ENCODE measurements at places on chromosomes 1 and 21.

- no peak for DNase-seq
These were observed 5.5 kb downstream of the LAPTM5 start for GRCh38 chr1:30751830-30752650.

- DNase-seq: no peak
These were observed 280.1 kb downstream of the PTPRC start for GRCh38 chr1:198918920-198919319.

DNA sequence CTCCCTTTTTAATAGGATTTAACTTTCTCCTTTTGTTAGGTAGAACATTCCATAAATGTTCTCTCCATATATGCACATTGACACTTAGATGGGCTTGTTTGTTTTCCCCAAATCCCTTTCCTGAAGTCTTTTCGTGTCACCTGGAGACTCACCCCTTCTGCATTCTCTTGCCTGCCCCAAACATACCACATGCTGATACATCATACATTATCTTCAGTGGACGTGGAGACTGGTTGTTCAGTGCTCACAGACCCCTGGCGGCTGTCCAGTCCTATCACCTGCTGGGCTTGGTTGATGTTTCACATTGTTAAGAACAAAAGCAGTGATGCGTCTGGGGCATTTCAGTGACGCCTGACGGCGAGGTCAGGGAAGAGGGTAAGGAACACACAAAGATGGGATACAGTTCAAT, 22.2 kb downstream of the FMOD start:
- no peak for DNase-seq

DNA sequence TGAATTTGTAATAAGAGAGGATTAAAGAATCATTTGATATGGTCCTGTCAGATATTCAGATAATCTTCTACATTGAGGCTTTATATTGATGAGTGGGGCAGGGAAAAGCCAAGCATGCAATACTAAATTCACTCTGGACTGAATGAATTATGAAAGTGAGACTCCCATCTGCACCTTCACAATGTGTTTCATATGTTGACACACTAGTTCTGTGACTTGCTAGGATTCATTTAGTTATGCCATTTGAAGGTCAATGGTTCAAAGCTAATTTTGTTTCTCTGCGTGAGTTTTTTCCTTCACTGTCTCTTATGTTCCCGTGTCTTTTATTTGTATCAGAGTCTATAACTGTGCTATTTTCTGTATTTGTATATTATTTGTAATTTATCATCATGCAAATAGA, 1332.5 kb downstream of the KCNT2 start:
- DNase-seq: no peak

- no peak for DNase-seq
These were observed 18.5 kb downstream of the SLC16A1 start for GRCh38 chr1:112937495-112937894.

DNA sequence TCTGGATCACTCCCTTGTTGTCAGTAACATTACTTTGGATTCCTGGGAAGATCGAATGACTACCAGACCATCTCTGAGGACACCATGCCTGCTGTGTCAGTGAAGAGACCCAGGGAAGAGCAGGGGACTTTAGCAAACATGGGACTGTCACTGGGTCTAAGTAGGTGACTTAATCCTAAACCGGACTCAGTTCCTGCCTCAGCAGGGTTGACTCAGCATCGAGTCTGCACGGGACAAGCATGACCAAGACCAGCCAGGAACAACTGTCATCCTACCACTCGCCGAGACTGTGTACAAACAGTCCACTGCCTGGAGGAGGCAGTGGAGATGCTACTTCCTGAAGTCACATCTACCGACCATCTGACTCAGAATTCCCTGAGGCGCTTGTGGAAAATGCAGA, 53.2 kb upstream of the RAB4A start:
- no peak for DNase-seq

GRCh38 chr1:48697066-48697707, 79.5 kb downstream of the BEND5 start:
- DNase-seq: peak; percentile 19

DNA sequence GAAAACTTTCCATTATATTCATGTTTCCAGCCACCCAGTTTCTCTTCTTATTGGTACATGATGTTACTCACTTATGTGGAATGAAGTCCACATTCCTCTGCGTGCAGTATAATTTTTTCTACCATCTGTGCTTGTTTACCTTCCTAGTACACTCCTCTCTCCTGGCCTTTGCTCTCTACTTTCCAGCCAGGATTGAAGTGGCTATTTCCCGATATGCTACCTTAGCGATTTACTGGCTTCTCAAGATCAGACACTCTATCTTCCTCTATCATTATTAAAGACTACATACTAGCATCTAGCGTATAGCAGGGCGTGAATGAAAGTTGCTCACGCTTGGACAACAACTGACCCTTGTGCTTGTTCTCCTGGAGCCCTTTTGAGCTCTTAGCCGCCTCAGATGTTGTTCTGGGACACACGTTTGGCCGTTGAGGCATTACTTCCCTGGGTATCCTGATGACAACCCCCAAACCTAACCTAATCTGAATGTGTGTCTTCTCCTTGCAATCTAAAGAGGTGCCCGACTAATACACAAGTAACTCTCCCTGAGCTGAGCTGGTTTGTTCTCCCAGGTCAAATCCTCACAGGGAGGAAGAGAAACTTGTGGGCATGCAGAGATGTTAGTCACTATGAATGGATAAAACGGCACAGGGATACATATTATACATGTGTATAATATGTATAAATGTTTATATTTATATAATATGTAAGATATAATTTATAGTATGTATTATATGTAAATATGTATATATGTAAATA, 13.4 kb upstream of the MTARC2 start:
- DNase-seq: no peak

- no peak for DNase-seq
These were observed 51.4 kb downstream of the LRIG2 start for GRCh38 chr1:113124366-113124765.

- no peak for DNase-seq
These were observed 12.0 kb upstream of the MX2 start for GRCh38 chr21:41349619-41350390.

DNA sequence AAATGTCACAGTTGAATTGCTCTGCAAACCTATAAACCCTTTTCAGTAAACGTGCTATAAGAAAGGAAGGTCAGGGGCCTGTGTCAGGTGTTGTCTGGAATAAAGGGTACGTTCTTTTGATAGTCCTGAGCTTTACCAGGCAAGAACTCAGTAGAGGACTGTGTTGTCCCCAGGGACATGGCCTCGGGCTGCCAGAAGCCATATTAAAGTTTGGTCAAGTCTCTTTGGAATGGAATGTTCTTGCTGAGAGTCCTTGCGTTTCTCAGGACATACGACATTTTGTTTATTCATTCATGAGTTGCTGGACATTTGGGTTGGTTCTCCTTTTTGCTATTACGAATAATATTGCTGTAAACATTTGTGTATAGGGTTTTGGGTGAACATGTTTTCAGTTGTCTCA, 16.8 kb downstream of the VPS13D start:
- DNase-seq: no peak

- DNase-seq: no peak
These were observed 190.7 kb downstream of the CENPF start for GRCh38 chr1:214793708-214794107.

DNA sequence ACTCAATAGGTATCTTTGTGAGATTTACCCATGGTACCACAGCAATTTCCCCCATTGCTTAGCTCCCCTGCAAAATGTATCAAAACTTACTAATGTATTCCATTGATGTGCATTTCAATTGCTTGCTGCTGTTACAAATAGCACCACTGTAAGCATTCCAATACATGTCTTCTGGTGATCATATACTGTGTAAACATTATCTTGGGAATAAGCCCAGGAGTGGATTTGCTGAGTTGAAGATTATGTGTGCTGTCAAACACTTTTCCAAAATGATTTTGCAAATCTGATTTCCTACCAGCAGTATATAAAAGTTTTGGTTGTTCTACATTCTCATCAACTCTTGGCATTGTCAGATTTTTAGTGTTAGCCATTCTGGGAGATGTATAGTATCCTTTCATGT, 141.0 kb upstream of the KCTD3 start:
- DNase-seq: no peak

DNA sequence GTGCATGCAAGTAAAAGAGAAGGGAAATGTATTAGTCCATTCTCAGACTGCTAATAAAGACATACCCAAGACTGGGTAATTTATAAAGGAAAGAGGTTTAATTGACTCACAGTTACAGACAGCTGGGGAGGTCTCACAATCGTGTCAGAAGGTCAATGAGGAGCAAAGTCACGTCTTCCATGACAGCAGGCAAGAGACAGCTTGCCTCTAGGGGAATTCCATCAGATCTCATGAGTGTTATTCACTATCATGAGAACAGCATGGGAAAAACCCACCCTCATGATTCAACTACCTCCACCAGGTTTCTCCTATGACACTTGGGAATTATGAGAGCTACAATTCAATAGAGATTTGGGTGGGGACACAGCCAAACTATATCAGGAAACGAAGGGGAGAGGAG, 8.1 kb downstream of the KRTAP21-3 start:
- no peak for DNase-seq

DNA sequence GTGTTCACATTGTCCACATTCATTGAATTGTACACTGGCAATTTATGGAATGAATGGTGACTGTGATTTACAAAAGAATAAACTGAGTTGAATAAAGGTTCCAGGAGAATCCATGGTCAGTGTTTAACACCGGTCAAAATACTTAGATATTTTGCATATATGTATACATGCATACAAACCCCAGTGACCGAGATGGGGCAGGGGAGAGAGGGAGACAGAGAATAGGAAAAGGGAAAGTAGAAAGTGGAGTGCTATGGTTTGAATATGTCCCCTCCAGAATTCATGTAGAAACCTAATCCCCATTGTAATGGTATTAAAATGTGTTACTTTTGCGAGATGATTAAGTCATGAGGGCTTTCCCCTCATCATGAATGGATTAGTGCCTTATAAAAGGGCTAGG, 154.4 kb downstream of the TTLL7 start:
- no peak for DNase-seq

- no peak for DNase-seq
These were observed 768 bp downstream of the EDARADD start for GRCh38 chr1:236394879-236395229.

GRCh38 chr1:151976015-151976343, 17.7 kb downstream of the S100A10 start:
- no peak for DNase-seq

DNA sequence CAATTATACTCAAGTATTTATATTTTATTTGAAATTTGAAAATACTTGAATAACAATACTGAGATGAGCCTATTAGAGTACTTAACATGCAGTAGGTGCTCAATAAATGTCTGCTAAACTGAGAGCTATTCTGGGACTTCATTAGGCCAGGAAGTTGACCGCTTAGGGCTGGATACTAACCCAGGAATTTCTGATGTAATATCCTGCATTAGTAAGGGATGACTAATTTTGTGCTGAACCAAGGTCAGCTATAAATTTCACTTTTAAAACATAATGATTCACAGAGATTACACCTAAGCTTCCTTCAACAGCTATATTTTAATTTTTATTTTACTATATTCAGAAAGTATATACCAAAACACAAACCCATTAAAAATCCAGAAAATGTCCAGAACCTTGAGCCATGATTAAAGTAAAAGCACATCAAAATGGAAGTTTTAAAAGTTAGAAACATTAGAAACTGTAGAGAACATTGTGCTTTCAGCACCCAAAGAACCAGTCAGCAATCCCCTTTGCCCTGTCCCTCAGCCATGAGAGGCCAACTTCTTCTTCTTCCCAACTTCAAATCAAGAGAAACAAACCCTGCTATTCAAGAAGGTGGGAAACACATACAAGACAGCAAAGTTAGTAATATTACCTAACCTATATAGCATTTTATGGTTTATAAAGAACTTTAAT, 35.4 kb downstream of the WNT2B start:
- DNase-seq: no peak

GRCh38 chr1:225911191-225912130, 12.6 kb downstream of the PYCR2 start:
- peak; percentile 59 for DNase-seq

DNA sequence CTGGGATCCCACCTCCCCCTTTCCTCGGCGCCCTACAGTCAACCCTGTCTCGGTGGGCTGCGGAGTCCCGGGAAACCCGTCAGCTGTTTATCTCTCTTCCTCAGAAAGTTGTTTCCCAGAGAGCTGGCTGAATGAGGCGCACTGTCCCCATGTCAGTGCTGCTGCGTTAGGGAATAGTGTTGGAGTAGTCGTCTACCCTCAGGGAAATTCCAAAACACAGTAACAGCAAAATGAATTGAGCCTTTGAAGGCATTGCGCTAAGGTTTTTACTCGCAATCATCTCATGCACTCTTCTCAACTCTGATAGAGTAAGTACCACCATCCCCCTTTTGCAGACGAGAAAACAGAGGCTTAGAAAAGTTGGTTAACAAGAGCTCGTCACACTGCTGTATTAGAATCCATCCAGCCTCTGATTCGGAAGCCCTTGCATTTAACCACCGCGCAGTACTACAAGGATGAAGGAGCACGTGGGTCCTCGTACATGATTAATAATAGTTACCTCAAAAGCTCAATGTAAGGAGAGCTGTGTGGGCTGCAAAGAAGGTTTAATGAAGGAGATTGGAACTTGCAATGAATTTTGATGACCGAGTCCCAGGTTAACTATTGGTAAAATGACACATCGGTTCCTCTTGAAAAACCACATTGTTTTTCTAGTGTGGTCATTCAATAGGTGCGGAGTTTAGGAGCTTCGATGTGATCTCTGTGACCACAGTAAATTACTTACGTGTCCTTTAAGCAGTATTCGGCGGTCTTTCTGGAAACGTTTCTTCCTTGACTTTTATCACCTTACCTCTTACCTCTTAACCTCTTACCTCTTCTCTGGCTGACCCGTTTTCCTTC, 788 bp upstream of the EDEM3 start:
- no peak for DNase-seq

GRCh38 chr1:28510273-28510969, 4.6 kb downstream of the RCC1 start:
- no peak for DNase-seq

GRCh38 chr1:71492298-71493041, 411.6 kb upstream of the ZRANB2 start:
- DNase-seq: no peak

- no peak for DNase-seq
These were observed 92.5 kb downstream of the DHRS3 start for GRCh38 chr1:12525311-12526181.

DNA sequence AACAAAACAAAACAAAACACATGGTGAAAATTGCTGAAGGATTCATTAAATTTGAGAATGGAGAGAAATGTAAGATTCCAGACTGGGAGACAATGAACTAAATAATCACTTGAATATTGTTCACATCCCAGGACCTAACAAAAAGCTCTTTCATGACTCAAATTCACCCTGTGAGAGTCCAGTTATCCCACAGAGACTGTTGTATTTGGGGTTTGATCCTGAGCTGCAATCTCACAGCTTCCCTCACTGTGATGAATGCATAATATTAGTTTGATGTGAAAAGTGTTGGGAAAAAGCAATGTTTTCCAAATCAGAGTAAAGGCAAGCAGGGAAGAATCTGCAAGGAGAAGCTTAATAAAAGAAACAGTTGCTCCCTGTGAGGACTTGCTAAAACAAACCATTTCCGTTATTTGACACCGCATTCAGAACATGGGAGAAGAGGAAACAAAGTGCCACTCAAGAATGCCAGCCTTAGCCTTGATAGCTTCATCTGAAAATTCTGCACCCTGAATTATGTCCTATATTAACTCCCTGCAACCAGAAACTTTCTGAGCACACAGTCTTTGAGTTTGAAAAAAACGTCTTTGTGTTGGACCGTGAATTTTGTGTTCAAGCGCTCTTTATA, 208.8 kb downstream of the DAB1 start:
- no peak for DNase-seq

GRCh38 chr1:172405912-172406311, 14.6 kb upstream of the C1orf105 start:
- no peak for DNase-seq

Data from stimulated activated CD8-positive, alpha-beta memory T cell treated with anti-CD3 and anti-CD28 coated beads, Interleukin-7, amount 100 ng/mL, for 1 hour (primary cell).